ENCODE measurements at places on chromosomes 6 and 20. TPM values are rescaled to one million over a fixed set of nuclear protein-coding genes. Genes with fewer than 3 reads are reported as not detected.

GRCh38 chr6:15493437-15494168, 169.2 kb downstream of the DTNBP1 start:
- DNase-seq: no peak

- peak; percentile 24 for DNase-seq
Measured at GRCh38 chr6:35601331-35602132, 87.2 kb downstream of the FKBP5 start.

DNA sequence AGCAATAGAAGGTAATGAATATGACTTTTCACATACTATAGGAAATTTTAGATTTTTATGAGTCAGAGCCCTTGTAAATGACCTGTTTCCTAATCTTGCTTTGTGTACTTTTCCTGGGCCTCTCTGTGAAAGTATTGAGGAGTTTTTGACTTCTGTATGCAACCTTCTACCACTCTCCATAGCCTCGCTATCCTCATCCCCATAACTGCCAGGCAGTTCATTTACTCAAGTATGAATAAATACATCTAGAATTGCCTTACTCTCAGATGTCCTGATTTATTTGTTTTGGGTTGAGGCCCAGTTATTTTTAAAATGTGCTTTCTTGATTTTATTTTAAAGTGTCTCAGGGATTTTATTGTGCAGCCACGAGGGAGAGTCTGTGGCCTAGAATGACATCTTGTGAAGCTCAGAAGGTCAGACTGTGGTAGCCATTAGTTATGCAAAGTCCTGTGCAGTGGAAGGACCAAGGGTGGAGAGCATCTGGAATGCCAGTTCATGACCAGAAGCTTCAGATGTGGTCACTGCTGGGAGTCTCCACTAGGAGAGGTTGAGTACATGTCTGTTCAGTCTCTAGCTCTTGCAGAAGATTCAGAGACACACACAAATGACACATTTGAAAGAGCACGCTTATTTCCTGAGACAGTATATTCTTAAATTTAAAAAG, 346.2 kb upstream of the IMPG1 start:
- no peak for DNase-seq

KLHDC3 gene
- 228 TPM for polyA plus RNA-seq

LCA5 gene
- not detected for polyA plus RNA-seq
